ENCODE measurements at places on chromosomes 2 and 18.

GRCh38 chr18:36843784-36844183, 14.9 kb downstream of the KIAA1328 start:
- H3K27ac ChIP-seq: no peak overlapping the region
- H3K27me3 ChIP-seq: no peaks in the 10 kb centered on the region

- H3K36me3 ChIP-seq: no peaks in the 10 kb centered on the region
- H3K27ac ChIP-seq: no peak overlapping the region
- no peaks in the 10 kb centered on the region for H3K4me1 ChIP-seq
Observed at GRCh38 chr2:156653675-156654074, 217.5 kb downstream of the GPD2 start.

GRCh38 chr18:8525692-8526091, 83.5 kb upstream of the RAB12 start:
- H3K4me1 ChIP-seq: no peaks in the 10 kb centered on the region
- H3K4me3 ChIP-seq: no peak overlapping the region
- H3K36me3 ChIP-seq: no peaks in the 10 kb centered on the region
- DNase-seq: no peak

DNA sequence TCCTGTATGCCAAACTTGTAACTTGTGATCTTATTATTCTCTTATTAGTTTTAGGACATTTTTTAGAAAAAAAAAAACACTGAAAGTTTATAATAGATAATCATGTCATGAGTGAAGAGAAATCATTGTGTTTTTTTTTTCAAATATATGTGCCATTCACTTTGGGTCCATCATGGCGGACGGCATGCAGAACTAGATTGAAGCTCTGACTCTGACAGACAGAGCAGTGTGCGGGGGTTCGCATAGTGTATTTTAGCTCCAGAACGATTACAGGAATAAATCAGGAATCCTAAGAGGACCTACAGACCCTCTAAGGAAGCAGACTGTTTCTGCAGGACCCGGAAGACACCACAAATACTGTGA, 484.4 kb upstream of the REG3G start:
- no peak for DNase-seq
- no peaks in the 10 kb centered on the region for H3K27me3 ChIP-seq
- H3K27ac ChIP-seq: no peak overlapping the region

DNA sequence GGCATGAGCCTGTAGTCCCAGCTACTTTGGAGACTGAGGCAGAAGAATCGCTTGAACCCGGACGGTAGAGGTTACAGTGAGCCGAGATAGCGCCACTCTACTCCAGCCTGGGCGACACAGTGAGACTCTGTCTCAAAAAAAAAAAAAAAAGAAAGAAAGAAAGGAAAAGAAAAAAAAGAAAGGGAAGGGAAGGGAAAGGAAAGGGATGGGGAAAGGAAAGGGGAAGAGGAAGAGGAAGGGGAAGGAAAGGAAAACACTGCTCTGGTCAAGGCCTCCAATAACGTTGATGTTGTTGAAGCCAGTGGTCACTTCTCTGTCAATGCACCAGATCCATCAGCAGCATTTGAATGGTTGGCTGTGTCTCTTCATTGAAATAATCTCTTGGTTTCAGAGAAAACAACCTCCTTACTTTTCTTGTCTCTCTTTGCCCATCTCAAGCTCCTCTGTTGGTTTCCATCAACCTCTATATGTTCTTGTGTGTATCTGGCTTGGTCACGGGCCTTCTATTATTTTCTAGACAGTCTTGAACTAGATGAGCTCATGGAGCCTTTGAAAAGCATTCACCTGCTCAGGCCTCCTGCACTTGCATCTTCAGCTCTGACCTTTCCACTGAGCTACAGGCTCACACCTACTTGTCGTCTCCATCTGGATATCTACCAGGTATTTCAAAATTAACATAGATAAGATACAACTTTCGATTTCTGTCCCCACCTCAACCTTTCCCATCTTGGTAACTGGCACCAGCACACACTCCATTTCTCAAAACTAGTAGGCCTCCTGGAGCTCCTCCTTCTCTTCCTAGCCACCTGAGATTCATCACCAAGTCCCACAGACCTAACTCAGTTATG, 69.4 kb upstream of the LAPTM4A start:
- DNase-seq: no peak
- H3K4me3 ChIP-seq: no peak overlapping the region
- no peaks in the 10 kb centered on the region for H3K27me3 ChIP-seq
- H3K4me1 ChIP-seq: no peaks in the 10 kb centered on the region

DNA sequence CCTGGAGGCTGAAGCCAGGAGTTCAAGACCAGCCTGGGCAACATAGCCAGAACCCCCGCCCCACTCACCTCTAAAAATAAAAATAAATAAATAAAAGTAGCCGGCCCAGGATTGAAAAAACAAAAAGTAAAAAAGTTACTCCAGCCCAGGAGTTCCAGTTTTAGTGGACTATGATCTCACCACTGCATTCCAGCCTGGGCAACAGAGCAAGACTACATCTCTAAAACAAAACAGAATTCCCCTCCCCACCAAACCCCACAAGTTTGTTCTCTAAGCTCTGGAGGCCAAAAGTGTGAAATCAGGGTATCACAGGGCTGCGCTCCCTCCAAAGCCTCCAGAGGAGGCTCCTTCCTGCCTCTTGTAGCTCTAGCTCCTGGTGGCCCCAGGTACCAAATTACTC, 1.7 kb downstream of the D2HGDH start:
- no peak for DNase-seq
- peaks cover 5% of the 10 kb centered on the region for H3K4me1 ChIP-seq
- peak overlapping the region; percentile 84 for H3K4me3 ChIP-seq
- H3K36me3 ChIP-seq: no peaks in the 10 kb centered on the region
- H3K27me3 ChIP-seq: no peaks in the 10 kb centered on the region

DNA sequence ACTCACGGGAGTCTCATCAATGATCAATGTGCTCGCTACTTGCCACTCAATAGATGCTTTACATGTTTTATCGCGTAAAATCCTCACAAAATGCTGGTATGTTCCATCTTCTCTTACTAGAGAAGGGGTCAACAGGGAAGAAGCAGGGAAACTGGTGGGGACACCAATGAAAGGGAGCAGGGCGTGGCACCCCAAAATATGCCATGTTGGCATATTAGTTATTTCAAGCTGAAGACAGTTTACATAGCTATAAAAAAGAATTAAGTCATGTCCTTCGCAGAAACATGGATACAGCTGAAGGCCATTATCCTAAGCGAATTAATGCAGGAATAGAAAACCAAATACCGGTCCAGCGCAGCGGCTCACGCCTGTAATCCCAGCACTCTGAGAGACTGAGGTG, 8.1 kb upstream of the ZNF236 start:
- H3K4me3 ChIP-seq: no peak overlapping the region
- H3K27me3 ChIP-seq: no peaks in the 10 kb centered on the region
- peaks cover 9% of the 10 kb centered on the region for H3K36me3 ChIP-seq

DNA sequence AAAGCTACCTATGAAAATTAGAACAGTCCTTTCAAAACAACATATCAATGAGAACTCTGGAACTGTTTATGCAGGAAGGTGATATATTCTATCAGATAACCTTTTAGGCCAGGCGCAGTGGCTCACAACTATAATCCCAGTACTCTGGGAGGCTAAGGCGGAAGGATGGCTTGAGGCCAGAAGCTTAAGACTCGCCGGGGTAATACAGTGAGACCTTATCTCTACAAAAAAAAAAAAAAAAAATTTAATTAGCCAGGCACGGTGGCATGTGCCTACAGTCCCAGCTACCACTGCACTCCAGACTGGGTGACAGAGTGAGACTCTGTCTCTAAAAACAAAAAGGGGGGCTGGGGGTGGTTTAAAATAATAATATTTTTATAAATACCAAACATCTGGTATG, 77.9 kb downstream of the OSBPL1A start:
- no peaks in the 10 kb centered on the region for H3K4me1 ChIP-seq
- no peak overlapping the region for H3K27ac ChIP-seq
- no peaks in the 10 kb centered on the region for H3K36me3 ChIP-seq
- no peak overlapping the region for H3K4me3 ChIP-seq
- DNase-seq: no peak

DNA sequence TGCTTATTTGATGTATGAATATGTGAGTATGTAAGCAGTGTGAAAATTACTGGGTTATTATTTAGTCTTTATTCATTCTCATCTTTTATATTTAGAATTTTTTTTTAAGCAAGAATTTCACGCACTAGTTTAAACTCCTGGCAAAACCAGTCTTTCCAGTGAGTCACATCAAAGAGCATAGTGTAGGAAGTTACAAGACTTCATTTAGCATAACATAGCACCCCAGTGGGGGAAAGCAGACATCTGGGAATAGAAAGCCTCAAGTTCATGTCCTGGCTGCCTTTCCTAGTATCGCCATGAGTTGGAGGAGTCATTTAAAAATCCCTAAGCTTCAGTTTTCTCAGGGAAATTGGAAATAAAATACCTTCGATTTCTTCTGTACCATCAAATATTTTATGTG, 408.3 kb downstream of the NUP35 start:
- no peaks in the 10 kb centered on the region for H3K27me3 ChIP-seq
- H3K36me3 ChIP-seq: no peaks in the 10 kb centered on the region
- DNase-seq: no peak
- no peaks in the 10 kb centered on the region for H3K4me1 ChIP-seq
- H3K4me3 ChIP-seq: no peak overlapping the region
- H3K27ac ChIP-seq: no peak overlapping the region

DNA sequence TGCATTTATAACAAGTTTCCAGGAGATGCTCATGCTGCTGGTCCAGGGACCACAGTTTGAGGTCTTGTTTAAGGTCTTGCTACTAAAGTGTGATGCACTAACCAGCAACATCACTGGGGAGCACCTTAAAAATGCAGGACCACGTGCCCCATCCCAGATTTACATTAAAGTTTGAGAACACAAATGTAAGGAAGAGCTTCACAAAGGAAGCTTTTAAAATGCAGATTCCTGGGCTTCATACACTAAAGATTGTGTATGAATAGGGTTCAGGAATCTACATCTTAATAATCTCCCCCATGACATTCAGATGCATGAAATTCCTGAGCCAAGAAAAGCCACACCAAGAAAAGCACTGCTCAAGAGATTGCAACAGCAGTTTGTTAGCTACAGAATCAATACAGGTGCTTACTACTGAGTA, 235.3 kb upstream of the TANK start:
- H3K4me1 ChIP-seq: peaks cover 5% of the 10 kb centered on the region
- H3K27ac ChIP-seq: no peak overlapping the region
- no peak overlapping the region for H3K4me3 ChIP-seq
- no peaks in the 10 kb centered on the region for H3K27me3 ChIP-seq

GRCh38 chr2:10086950-10087349, 6.7 kb upstream of the CYS1 start:
- no peak for DNase-seq
- no peak overlapping the region for H3K4me3 ChIP-seq
- H3K27me3 ChIP-seq: no peaks in the 10 kb centered on the region
- H3K27ac ChIP-seq: no peak overlapping the region
- H3K4me1 ChIP-seq: peaks cover under 1% of the 10 kb centered on the region

GRCh38 chr18:12366784-12367183, 10.2 kb downstream of the AFG3L2 start:
- H3K36me3 ChIP-seq: peaks cover 56% of the 10 kb centered on the region
- H3K4me1 ChIP-seq: no peaks in the 10 kb centered on the region
- no peak overlapping the region for H3K4me3 ChIP-seq
- no peaks in the 10 kb centered on the region for H3K27me3 ChIP-seq
- no peak for DNase-seq

DNA sequence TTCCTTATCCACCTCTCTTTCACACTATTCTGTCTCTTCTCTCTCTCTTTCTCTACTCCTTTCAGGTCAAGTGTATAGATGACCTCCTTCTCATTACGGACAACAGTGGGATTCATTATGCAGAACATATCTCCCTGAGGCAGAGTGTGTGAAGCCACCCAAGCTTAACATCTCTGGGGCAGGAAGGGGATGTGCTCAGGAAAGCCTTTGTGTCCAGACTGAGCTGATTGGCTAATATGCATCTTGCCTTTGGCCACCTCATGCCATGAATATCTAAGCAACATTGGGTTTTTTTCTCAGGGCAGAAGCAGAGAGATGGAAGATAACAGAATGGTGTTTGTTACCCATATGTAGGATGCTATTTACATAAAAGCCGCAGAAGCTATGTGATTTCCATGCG, 211.4 kb upstream of the LRRTM1 start:
- no peak overlapping the region for H3K4me3 ChIP-seq
- no peaks in the 10 kb centered on the region for H3K4me1 ChIP-seq
- H3K27me3 ChIP-seq: no peaks in the 10 kb centered on the region
- no peak for DNase-seq

DNA sequence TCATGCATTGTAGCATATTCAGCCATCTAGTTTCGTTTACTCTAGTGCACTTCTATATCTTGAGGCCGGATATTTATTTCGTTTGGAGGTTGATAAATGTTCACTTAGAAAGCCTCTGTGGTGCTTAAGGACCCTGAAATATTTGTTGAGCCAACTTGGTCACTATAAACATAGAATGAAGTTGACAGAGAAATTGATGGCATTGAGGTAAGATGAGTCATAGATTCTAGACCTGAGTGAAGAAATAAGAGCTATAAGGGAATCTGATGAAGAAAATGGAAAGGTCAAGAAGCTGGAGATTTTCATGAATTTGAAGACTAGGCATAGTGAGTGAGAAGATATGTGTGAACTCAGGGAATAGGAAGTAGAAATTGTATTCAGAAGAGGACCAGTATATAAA, 35.9 kb downstream of the EPC2 start:
- DNase-seq: no peak
- H3K27ac ChIP-seq: no peak overlapping the region
- H3K27me3 ChIP-seq: no peaks in the 10 kb centered on the region
- no peak overlapping the region for H3K4me3 ChIP-seq
- H3K36me3 ChIP-seq: no peaks in the 10 kb centered on the region

All from ascending aorta (tissue), 2 donors.